ENCODE measurements at places on chromosomes 4 and X.
A peak's percentile ranks its signal among the peaks of the same experiment; 100 is the strongest.

DNA sequence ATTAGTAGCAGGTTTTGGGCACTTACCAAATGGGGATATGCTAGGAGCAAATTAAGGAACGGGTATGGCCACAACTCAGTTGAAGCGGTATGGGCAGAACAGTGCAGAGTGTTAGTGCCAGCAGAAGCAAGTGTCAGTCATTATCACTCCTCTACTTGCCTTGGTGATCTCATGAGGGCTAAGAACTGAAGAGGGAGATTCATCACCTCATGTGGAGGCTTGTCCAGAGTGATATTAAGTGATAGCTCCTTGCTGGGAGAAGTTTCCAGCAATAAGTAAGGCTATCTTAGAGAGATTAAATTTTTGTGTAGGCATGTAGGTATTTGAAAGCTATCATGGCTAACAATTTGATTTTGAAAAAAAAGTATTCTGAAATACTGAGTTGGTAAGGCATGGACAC is 615.4 kb upstream of the SMIM31 start:
- no peak for DNase-seq

DNA sequence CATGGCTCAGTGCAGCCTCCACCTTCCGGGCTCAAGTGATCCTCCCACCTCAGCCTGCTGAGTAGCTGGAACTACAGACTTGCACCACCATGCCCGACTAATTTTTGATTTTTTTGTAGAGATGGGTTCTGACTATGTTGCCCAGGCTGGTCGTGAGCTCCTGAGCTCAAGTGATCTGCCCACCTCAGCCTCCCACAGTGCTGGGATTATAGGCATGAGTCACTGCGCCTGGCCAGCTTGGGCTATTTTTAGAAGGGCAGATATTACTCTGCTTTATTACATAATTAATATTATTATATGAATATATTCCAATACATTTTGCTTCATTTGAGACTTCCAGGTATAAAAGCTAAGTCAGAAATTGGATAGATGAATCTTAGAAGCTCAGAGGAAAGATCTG is 143.7 kb upstream of the ANK2 start:
- DNase-seq, result no peak

DNA sequence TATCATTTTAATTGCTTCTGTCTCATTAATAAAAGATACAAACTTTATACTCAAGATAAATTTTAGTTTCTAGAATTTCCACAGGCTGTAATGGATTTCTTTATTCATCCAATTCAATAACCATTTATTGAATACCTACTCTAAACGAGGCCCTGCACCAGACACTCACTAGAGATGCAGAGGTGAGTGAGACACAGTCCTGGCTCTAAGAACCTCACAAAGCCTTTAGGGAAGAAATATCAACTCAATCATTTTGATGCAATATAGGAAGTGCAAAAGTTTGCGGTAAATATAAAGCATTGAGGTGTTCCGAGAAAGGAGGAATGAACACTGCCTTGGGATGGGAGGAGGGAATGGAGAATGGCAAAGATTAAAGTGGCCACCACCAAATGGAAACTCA is 81.6 kb upstream of the SH3RF1 start:
- DNase-seq, result no peak

DNA sequence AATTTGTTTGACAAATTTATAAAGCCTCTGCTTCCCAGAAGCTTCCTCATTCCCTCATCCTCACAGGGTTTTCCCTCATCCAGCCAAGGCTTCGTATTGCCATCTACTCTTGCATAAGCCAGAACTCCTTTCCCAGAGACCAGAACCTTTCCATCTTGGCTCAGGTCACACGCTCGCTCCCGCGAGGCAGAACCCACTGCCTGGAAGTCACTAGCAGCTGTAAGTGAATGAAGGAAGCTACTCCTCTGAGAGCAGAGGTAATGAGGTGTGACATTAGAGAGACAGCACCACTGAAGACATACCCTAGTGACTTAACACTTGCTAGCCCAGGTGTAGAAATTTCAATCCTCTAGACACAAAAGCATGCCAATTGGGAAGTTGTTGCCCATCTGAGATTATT is 52.5 kb downstream of the LHFPL1 start:
- DNase-seq, result no peak

DNA sequence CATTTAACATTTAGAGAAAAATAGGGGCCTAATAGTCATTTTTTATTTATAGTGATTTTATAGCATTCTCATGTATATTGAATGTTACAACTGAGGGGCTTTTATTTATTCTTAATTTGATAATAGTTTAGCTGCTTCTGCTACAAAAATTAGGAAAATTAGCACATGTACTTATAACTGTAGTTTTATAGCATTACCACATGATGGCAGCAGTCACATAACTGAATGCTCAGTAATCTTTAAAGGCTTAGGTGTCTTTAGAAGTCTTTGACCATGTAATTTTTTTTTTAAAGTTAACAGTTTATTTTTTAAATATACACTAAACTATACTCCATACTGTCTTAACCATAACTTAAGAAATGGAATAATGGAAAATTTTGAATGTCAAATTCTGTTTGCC is 136.6 kb downstream of the STAG2 start:
- DNase-seq, result no peak

DNA sequence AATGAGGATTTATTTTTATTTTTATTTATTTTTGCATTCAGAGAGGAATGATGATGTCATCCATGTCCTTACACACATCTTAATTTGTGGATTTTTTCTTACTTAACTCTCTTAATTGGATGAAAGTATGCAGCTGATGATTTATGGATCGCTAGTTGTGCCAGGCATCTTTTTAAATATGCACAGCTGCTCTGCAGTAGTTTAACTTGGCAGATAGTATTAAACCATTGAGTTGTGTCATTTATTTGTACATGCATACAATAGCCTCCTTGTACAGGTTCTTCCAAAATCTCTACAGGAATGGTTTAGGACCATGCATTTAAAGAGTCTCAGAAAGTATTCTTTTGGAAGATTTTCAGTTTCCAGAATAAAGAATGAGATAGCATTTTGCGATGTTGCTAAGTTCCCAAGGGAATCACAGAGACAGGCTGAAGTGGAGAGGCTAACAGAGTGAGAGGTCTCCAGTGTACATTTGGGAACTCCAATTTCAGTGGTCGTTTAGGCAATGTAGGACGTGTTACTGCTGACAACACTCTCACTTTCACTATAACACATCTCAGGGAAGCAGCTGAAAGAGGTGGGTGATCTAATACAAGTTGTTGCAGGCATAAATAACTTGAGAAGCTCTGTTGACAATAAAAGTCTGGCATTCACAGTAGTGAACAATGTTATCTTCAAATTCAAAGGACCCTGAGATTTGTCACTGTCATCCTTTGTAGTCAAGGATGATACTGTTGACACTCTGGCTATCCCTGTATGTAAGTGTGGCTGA is 49.9 kb upstream of the SCRG1 start:
- no peak for DNase-seq

GRCh38 chrX:153939573-153939972 is 4.7 kb upstream of the NAA10 start:
- no peak for DNase-seq

GRCh38 chr4:58261526-58261925 is 1151.3 kb upstream of the IGFBP7 start:
- DNase-seq, result peak; percentile 29

Data from kidney epithelial cell (primary cell).